ENCODE measurements at places on chromosomes 4 and X.

DNA sequence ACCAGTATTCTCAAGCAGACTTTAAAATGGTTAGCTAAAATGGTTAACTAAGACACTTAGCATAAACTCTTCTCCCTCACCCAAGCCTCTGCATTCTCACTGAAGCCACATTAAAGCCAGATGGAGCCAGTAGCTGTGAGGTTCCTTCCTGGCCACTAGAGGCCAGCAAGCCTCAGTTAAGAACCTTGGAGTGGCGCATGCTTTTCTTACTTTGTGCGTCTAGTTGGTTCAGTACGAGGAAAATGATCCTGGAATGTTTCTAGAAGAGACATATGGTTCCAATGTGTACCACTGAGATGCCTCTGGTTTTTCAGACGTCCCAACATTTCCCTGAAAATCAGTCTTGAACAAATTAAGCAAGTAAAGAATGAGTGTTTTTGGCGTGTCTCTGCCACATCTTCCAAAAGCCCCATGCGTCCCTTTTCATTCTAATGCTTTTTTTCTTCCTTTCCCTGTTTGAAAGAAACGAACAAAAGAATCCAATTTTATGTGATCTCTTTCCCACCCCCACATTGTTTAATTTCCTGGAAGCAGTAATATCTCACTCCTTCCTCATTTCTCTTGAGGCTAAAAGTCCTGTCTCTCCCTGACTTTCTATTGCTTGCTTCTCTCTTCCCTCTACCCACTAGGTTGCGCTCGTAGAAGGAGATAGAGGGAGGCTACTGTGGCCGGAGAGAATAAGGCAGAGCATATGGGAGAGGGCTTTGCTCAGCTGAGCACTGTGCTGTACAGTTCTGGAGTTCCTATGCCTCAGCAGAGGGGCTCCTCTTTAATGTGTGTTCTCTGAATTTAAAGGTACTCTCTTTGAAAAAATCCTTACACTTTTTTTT, 82.9 kb upstream of the TAB3 start:
- no peak for DNase-seq

- no peak for DNase-seq
Observed at GRCh38 chrX:144627947-144628346, 619.4 kb upstream of the SPANXN1 start.

- DNase-seq: no peak
Observed at GRCh38 chrX:9988762-9989161, 21.6 kb downstream of the CLDN34 start.

GRCh38 chr4:63777601-63778000, 631.6 kb downstream of the TECRL start:
- DNase-seq: no peak

DNA sequence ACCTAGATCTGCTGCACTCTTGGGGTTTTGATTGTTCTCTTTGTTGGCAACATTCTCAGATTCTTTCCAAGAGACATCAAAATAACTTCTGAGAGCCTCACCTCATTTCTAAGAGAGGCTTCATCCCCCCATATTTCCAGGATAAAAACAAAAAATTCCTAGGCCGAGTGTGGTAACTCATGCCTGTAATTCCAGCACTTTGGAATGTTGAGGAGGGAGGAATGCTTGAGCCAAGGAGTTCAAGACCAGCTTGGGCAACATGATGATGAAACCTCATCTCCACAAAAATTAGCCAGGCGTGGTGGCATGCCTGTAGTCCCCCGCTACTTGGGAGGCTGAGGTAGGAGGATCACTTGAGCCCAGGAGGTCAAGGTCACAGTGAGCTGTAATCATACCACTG, 477.0 kb downstream of the INPP4B start:
- DNase-seq: no peak

- no peak for DNase-seq
Observed at GRCh38 chr4:6222761-6223292, 22.5 kb upstream of the JAKMIP1 start.

- DNase-seq: no peak
Observed at GRCh38 chr4:17664755-17665154, 50.3 kb downstream of the MED28 start.

DNA sequence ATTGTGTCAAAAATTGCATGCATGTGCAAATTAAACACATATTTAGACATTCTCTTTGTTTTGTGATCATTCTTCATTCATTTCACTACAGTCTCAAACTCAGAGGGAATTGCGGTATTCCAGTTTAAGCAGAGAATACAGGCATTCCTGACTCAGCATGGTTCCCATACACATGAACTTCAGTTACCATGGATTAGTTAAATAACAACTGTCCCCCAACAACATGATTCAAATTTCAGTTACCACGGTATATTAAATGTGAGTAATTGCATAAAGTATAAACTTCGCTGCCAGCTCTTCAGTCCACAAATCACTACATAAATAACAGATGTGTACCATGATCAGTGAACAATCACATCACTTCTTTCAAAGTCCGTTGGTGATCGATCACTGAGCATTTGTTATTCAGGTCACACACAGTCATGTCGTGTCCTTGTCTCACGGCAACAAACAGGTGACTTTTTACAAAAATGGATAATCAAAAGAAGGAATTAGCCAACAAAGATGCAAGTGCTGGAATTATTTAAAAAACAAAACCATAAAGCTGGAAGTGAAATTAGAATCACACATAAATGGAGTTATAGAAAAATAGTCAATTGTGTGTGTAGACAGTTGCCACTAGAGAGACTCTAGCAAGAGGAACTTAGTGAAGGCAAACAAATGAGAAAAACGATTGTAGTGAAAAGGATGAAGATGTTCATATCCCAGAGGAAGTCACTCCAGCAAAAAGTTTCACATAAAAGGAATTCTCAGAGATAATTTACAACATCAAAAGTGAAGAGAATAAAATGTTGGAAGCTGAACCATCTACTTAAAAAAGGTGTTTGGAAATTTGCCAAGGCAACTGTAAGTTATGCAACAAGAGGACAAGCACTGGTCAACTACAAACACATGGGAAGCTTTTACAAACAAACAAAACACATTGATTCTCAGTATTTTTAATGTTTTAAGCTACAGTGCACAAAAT, 138.6 kb upstream of the SMARCAD1 start:
- no peak for DNase-seq

DNA sequence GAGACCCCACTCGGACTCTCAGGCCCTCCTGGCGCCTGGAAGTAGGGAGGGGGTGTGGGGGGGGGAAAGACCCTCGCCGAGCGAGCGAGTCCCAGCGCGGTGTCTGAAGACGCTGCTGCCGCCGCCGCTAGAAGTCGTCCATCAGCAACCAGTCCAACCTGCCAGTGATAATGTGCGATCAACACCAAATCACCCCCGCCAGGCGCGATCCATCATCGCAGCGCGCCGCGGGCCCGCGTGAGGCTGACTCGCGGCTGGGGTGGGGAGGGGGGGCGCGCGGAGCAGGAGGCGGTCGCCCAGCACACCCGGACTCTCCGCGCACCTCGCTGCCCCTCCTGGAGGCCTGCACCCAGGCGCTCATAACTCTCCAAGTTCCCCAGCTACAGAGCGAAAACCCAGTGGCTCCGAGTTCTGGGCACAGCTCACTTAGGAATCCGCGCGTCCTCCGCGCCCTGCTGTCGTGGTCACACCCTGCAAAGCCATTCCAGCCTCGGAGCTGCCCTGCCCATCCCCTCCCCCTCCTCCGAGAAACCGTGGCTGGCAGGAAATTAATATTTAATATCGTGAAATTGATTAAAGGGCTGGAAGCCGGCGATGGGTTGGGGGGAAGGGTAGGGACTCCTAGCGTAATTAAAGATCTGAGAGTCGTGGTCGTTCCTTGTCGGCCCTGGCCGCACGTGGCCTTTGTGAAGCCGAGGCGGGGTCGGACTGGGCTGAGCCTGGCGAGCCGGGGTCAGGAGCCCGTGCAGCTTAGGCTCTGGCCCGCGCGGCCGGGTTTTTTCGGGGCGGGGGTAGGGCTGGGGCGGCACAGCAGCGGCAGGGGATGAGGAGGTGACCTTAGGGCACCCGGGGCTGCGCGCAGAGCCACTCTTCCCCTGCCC, 58.1 kb upstream of the BCOR start:
- no peak for DNase-seq

DNA sequence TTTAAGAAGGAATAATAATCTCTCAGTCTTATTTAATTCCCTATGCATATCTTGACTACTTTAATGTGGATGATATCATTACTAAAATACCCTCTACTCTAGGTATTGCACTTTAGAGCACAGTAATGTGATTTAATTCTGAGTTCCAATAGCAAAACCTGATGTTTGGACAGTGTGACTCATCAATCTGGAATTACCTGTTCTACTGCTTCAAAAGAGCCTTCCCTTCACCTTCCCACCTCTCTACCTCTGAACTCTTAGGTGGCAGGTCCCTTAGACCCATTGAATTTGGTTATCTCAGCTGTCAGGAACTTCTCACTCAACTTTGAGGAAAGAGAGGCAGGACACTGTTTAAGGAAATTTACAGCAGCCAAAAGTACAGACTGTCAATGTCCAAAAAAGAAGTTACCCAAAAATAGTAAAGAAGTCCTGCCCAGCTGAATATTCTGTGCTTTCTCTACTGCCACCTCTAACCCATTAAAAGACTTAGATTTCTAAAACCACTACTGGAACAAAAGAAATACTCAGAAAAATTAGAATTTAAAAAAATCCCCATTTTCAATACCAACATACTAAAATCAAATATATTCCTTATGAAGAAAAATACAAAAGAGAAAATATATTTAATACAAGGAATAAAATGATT, 123.1 kb upstream of the GPM6A start:
- DNase-seq: no peak

- no peak for DNase-seq
Observed at GRCh38 chr4:183659872-183660242, 764 bp downstream of the TRAPPC11 start.

GRCh38 chr4:150818661-150819060, 196.4 kb downstream of the LRBA start:
- no peak for DNase-seq

DNA sequence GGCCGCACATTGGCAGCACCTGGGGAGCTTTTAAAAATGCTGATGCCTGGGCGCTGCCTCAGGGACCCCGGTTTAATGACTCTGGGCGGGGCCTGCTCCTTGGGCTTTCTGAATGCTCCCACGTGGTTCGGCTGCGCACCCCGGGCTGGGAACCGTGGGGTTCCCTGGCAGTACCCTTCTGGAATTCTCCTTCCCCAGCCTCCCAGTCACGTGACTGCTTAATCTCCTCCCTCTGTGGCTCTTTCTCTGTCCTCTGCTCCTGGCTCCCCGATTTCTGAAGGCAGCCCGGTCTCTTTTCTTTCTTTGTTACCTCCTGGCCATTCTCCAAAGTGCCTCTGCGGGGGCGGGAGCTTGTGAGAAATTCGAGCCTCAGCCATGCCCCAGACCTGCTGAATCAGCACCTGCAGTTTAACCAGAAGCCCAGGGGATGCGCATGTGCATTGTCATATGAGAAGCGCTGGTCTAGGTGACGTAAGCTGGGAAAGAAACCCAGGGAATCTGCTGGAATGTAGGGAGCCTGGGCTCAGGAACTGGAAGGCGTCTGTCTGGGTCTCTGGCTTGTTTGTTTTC, 16.6 kb downstream of the CLCN4 start:
- DNase-seq: no peak

GRCh38 chrX:119147486-119147885, 19.9 kb upstream of the KIAA1210 start:
- no peak for DNase-seq

All from tibial artery (tissue), 4 donors.